RPMI7951 (cell line): ENCODE measurements at places on chromosomes 6 and 20. TPM values are rescaled to one million over a fixed set of nuclear protein-coding genes. Genes with fewer than 3 reads are reported as not detected.

OR12D3 gene
- not detected in 2 replicates for total RNA-seq

PHACTR1 gene
- total RNA-seq: 1.9 and 5.9 TPM in 2 replicates

PCNA gene
- 755 and 819 TPM in 2 replicates for total RNA-seq

PNPLA1 gene
- not detected in 2 replicates for total RNA-seq

OVOL2 gene
- not detected in 2 replicates for total RNA-seq

CAGE1 gene
- not detected in 2 replicates for total RNA-seq

KHDC1L gene
- 0.29 TPM in 1 of 2 replicates, not detected in the other for total RNA-seq

TP53TG5 gene
- total RNA-seq: not detected in 2 replicates

FILIP1 gene
- total RNA-seq: not detected in 2 replicates

OR2W1 gene
- not detected in 2 replicates for total RNA-seq

PEX3 gene
- 28.5 and 41.6 TPM in 2 replicates for total RNA-seq

DEFB124 gene
- not detected in 2 replicates for total RNA-seq
